ELR (cell line): ENCODE measurements at places on chromosomes 12 and 14.
A peak's percentile ranks its signal among the peaks of the same experiment; 100 is the strongest.

DNA sequence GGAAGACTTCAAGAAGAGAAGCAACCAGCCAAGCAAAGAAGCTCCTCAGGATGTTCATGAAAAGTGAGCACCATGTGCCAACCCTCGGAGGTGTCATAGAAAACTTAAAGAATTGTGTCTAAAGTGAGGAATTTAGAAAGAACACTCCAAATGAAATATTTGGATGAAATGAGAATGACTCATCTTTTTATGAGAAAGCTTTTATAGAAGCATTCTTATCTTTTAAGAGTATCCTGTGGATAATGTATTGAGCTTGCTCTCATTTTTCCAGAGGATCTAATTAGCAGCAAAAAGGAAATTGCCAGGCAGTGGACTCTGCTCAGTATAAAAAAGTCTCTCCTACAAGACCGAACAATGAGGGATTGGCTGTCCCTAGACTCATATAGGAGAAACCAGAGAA lies 454.9 kb downstream of the LRIG3 start:
- DNase-seq = peak; percentile 30

DNA sequence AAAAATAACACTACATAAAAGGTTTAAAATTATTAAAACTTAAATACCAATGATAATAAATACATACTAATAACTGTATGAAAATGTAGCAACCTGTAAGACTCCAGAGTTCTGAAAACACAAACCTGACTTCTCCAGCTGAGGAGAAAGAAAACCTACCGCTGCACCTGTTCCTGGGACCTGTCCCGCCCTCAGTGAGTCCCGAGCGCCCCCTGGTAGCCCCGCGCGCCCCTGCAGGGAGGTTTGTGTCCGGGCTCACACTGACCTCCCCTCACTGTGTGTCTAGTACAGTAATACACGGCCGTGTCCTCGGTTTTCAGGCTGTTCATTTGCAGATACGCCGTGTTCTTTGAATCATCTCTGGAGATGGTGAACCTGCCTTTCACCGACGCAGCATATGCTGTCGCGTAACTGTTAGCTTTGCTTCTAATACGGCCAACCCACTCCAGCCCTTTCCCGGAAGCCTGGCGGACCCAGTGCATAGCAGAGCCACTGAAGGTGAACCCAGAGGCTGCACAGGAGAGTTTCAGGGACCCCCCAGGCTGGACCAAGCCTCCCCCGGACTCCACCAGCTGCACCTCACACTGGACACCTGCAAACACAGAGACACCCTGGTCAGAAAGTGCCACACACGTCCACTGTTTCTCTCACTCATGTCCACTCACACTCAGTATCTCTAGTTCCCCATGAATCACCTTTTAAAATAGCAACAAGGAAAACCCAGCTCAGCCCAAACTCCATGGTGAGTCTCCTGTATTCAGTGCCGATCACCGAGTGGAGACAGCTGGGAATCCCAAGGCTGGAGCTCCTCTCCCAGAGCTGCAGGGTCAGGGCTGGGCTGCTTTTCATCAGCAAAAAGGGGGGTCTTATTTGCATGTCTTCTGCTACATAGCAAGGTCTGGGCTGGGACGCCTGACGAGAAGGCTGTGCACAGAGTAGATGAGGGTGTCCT lies 1276.3 kb downstream of the TMEM121 start:
- DNase-seq = no peak

GRCh38 chr14:88210426-88210825 lies 112.6 kb downstream of the KCNK10 start:
- DNase-seq = no peak

GRCh38 chr14:105891221-105891602 lies 364.8 kb downstream of the TMEM121 start:
- no peak for DNase-seq

DNA sequence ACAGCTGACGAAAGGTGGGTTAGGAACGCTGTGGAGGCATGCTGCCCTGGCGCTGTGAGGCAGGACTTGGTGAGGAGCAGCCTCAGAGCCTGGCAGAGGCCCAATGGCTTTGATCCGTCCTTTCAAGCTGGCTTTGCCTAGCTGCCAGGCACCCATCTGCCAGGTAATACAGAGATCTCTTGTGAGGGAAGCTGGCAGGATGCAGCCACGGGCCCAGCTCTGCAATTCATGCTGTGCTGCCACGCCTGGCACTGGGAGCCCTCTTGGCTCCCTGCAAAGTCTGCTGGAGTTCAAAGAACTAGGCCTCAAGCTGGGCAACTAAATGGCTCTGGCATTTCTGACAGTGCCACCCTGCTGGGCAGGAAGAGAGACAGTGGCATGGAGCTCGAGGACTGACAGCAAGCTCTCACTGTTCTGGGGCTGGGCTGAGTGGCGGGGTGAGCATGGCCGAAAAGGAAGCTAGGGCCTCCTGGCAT lies 18.7 kb downstream of the IQSEC3 start:
- DNase-seq = no peak

GRCh38 chr12:89909753-89910152 lies 201.1 kb upstream of the ATP2B1 start:
- DNase-seq = no peak

GRCh38 chr14:91021991-91022621 lies 38.3 kb downstream of the RPS6KA5 start:
- DNase-seq = no peak
